Fibroblast of mammary gland (primary cell): ENCODE measurements at places on chromosomes 2 and 18.

DNA sequence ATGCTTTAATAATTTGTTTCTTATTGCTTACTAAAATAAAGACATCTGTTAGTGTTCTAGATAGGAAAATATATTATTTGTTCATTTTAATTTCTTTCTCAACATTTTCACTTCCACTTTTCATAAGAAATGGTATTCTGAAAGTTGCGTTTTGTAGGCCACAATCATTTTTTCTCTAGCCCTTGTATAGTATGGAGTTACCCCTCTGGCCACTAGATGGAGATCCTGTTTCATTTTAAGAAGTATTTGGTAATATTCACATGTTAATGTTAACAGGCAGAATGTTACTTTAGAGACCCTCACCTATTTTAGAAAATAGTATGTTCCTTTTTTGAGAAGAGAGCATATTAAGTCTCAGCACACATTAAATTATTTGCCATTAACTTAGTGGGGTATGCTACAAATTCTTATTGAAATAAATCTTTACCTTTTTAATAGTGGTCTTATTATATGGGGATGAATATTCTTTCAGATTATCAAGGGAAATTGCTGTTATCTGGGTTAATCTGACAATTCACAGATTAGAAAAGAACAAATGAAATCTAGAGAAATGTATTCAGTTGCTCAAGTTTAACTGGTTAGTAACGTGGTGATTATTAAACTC is 73.9 kb upstream of the TTC27 start:
- peak; percentile 60 for DNase-seq

DNA sequence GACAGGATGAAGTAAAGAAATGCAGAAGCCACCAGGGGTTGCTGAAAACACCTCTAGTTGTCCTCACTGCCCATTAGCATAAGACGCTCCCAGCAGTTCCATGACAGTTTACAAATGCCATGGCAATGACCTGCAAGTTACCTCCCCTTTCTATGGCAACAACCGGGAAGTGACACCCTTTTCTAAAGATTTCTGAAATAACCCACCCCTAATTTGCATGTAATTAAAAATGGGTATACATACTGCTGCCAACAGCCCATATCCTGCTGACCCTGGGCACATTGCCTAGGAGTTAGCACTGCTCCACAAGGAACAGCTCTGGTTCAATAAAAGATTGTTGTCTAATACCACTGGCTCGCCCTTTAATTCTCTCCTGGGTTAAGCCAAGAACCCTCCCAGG is 178.3 kb upstream of the LRATD1 start:
- DNase-seq, result no peak

DNA sequence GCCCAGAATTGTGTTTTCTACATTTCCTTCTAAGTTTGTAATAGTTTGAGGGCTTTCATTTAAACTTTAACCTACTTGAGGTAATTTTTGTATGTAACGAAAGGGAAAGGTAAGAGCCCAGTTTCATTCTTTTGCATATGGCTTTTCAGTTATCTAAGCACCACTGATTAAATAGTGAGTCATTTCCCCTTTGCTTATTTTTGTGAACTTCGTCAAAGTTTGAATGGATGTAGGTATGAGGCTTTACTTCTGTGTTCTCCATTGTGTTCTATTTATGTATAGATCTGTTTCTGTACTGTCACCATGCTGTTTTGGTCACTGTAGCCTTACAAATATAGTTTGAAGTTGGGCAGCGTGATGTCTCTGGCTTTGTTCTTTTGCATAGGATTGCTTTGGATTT is 944.8 kb upstream of the CNTNAP5 start:
- DNase-seq, result no peak

- DNase-seq, result no peak
Measured at GRCh38 chr2:38138419-38138818, 62.5 kb upstream of the CYP1B1 start.

DNA sequence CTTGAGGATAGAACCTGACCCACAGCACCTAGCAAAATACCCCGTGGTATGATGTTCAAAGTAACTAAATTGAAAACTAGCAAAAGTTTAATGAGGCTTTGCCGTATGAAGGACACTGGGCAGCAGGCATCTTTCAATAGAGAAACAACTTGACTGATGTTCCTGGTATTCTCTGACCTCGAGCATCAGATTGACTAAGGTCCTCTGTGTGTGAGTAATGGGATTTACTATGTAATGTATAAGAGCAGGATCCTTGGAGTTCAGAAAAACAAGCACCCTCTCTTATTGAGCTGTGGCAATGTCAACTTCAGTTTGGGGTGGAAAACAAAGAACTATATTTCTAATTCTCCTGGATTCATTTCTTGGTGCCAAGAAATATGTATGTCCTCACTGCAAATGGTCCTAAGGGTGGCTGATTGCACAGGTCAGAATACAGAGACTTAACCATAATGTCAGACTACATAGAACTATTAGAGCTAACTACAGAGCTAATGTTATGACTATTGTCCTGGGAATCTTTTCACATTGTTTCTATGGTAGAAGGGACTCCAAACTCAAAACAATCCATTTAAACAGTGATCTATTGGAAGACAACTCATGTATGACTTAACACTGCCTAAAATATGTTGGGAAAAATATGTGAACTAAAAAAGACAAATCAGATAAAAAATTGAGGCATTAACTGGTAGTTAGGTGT is 4.4 kb downstream of the TNFAIP6 start:
- DNase-seq, result peak; percentile 43

- no peak for DNase-seq
Measured at GRCh38 chr18:54257015-54257414, 12.3 kb upstream of the POLI start.

GRCh38 chr2:36589230-36589630 is 8.7 kb downstream of the FEZ2 start:
- DNase-seq, result no peak

- no peak for DNase-seq
Measured at GRCh38 chr18:49811151-49811938, 2.0 kb downstream of the ACAA2 start.

DNA sequence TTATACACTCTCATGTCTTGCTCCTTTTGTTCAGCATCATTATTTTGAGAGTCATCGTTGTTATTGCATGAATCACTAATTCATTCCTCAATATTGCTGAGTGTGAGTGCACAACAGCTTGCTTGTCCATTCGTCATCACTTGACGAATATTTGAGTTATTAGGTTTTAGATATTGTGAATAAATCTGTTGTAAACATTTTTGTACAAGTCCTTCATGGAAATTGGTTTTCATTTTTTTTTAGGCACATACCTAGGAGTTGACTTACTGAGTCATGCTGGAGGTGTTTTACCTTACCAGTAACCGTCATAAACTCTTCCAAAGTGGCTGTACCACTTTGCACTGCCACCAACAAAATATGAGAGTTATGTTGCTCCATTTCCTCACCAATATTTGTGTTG is 84.2 kb upstream of the NCK2 start:
- no peak for DNase-seq

GRCh38 chr2:31038385-31038784 is 99.9 kb downstream of the GALNT14 start:
- DNase-seq, result no peak

DNA sequence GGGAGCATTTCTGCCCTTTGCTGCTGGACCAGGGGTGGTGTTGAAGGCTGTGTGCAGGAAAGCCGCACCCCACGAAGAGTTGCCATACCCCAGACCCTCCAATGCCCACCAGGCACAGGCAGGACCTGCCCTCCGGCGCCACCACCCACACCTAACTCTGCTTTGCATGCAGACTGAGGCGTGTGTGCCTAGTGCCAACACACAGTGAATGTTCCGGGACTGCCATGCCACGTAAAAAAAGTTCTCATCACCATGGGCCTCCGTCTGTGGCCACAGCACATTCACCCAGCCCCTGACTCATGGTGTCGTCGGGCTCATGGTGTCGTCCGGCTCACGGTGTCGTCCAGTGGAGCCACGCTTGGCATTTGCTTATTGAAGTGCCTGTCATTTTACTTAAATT is 184.9 kb upstream of the RAB6C start:
- no peak for DNase-seq

- DNase-seq, result peak; percentile 61
Measured at GRCh38 chr2:182435754-182436153, 8.9 kb upstream of the PDE1A start.

DNA sequence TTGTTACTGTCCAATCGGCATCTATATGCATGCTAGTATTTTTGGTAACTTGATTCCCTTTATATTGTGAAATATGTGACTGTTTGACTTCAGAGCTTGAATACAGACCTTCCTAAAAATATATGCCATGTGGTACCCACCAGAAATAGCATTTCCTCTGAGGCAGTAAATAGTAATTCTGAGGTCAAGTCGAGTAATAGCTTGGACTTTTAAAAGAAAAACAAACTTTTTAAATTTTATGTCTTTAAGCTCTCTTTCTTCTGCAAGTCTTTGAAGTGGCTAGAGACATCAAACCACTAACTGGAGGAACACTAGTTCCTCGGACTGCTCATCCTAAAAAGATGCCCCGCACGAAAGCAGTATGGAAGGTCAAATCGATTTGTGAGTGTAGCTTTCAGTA is 396.8 kb upstream of the SLC14A2 start:
- no peak for DNase-seq

DNA sequence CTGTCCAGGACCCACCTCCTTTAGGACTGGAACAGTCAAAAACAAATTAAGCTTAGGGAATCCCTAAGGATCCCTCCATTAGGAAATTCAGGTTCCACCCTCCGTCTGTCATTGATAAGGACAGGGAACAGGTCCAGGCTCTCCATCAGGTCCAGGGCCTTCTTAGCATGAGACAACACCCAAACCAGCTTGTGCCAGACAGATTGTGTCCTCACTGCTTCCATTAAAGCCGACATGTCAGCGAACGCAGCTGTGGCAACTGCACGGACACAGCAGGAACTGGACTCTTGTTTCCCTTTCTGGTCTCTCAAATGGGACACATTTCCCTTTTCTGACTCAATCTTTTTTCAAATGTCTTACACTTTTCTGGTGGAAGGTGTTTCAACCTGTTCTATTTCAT is 81.4 kb downstream of the BCL11A start:
- DNase-seq, result no peak

DNA sequence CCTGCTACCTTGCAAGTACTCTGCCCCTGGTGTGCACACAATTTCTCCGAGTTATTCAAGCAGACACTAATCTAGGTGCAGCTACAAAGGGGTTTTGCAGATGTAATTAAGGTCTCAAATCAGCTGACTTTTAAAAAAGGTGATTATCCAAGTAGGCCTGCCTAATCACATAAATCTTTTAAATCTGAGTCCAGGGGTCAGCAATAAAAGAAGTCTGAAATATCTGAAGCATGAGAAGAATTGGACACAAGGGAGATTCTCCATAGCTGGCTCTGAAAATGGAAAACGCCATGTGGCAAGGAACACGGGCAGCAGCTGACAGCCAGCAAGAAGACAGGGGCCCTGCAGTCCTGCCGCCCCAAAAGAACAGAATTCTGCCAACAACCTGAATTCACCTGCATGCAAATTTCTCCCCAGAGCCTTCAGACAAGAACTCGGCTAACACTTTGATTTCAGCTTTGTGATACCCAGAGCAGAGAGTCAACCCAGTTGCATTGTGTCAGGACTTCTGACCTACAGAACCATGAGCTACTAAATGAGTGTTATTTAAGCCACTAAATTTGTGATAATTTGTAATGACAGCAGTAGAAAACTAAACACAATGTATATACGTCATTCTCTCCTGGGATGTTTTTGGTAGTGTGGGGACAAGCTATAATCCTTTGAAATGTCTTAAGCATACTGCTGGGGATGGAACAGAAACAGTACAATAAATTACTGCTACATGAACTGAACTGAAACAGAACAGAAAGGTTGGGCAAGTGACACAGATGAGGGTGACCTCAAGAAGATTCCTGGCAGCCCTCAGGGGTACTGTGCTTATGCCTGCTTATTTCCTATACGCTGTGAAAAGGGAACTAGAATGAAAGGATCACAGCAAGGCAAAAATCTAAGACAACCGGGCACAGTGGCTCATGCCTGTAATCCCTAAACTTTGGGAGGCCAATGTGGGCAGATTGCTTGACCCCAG is 3.2 kb downstream of the INO80C start:
- DNase-seq, result no peak

DNA sequence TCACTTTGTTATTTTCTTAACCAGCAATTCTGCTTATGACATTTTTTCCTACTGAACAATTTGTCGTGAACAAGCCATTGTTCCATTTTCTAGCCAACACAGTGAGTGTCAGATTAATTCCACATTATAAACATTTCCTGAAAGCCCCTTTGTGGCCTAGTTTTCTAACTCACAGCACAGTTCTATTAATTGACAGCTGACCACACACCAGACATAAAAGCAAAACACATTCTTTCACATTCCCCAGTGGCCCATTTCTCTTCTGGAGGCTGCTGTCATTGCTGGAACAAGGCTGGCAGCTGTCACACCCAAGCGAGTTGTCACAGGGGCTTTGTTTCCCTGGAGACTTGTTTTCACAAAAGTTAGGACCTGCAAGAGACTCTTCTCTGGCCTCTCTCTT is 50.7 kb downstream of the RNF152 start:
- no peak for DNase-seq

- no peak for DNase-seq
Measured at GRCh38 chr2:237744270-237744612, 54.3 kb upstream of the RBM44 start.

DNA sequence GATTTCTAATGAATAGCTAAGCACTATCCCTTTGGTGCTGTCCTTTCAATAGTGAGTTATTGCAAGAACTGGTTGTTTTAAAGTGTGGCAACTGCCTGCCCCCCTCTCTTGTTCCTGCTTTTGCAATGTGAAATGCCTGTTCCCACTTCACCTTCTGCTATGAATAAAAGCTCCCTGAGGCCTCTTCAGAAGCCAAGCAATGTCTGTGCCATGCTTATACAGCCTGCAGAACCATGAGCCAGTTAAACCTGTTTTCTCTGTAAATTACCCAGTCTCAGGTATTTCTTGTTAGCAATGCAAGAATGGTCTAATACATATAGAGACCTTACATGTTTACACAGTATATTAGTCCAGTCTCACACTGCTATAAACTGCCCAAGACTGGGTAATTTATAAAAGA is 15.0 kb upstream of the METTL21A start:
- DNase-seq, result no peak

DNA sequence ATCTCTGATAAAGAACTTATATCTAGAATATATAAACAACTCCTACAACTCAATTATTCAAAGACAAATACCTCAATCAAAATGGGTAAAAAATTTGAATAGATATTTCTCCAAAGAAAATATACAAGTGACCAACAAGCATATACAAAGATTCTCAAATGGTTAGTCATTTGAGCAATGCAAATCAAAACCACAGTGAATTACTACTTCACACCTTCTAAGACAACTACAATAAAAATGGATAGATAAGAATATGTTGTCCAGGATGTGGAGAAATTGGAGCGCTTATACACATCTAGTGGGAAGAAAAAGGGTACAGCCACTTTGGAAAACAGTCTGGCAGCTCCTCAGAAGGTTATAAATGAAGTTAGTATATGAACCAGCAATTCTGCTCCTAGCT is 332.9 kb downstream of the TGIF1 start:
- DNase-seq, result peak; percentile 20

- peak; percentile 42 for DNase-seq
Measured at GRCh38 chr2:181546086-181546485, 88.9 kb downstream of the ITGA4 start.

DNA sequence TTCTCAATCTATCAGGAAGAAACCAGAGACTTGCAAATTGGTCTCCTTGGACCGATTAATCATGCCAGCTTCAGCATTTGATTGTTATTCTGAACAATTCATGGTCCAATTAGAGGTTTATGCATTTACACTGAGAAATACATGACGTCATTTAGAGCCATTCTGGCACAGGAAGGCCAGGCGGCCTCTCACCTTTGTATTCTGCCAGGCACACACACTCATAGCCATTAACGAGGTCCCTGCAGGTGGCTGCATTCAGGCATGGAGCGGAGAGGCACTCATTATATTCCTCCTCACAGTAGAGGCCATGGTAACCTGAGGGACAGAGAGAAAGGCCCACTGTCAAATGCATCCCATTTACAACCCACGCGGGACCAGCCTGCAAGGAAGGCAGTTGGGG is 146.8 kb upstream of the PID1 start:
- no peak for DNase-seq
